ENCODE measurements at places on chromosomes 2 and 18.

DNA sequence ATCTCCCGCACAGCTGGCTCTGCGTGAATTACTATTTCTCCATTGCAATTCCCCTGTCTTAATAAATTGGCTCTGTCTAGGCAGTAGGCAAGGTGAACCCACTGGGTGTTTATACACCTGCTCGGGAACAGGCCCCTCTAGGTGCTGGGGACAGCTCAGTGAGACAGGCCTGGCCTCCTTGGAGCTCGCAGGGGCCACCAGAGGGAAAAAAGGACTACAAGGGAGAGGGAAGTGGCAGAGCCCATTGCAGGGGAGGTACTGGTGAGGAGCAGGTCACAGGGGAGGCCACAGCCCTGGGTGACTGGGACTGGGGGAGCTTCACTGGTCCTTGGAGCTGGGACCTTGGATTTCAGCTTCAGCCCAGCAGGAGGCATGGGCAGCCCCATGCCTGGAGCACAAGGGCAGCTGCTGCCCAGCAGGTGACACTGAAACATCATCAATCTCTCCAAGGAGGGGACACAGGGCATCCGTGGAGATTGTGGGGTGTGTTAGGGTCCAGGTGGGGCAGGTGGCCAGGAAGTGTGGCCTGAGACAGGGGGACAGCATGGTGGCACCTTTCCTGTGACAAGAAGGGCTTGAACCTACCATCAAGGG lies 31.2 kb downstream of the NGEF start:
- peak; percentile 27 for DNase-seq

- no peak for DNase-seq
Observed at GRCh38 chr2:203432811-203433210, 102.3 kb downstream of the RAPH1 start.

DNA sequence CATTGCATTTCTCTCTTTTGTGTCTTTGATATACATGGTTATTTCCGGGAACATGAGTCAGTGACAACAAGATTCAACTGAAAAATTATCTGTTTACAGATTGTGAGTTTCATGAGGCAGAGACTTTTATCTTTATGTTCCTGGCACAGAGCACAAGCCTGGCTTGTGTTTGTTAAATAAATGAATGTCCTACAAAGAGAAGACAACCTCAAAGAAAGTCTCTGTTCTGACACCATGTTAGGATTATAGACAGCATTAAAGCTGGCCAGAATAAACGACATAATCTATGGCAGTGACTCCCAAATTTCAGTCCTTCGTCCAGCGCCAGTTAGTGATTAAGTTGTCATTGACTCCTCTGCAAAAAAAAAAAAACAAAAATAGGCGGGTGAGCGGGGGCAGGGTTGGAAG lies 97.4 kb upstream of the DNAJC10 start:
- DNase-seq = peak; percentile 22

DNA sequence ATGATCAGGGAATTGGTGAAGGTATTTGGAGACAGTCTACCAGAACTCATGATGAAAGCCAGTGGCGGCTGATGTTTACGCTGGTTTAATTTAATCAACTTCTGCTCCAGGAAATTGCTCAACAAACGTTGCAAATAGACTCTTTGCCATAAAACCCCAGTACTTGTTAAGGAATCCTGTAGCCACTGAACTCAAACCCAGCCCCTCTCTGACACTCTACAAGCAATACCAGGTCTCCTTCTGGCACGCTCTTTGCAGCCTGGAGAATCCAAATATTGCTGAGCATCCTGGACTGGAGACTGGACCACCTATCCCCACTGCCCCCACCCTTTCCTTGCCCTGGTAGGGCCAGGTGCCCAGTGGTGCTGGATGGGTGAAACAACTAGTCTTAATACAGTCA lies 308.2 kb downstream of the FBXO15 start:
- no peak for DNase-seq

GRCh38 chr2:136383167-136383566 lies 265.2 kb upstream of the CXCR4 start:
- no peak for DNase-seq

DNA sequence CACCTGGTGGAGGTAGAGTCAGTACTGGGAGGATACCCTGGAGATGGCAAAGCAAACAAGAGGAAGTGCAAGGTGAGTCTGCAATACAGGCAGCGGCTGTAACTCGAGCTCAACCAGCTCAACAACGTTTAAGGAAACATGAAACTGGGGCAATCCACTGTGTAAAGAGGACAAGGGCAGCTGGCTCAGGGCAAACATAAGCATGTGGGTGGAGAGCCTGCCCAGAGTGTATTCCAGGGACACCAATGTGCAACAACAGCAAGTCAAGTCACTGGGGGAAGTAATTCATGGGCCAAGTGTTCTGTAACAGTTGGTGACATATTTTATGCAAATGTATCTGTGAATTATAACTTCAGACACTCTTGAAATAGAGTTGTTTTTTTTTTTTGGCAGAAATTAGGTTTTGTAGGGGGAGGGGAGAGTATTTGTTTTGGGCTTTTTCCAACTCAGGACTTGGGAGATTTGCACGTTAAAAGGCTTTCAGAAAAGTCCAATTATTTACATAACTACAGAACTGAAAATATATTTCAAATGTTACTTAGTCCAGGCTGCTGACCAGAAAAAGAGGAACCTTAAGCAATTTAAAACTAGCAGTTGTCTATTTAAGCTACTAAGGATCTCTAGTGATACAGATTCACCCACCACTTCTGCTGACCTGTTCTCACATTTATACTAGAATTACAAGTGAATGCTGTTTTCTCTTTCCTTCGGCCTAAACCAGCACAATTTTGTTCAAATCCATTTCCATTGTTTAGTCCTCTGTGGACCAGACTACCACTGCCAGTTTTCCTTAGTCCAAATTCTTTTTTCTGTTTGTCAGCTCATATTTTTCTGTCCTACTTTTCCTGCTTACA lies 18.6 kb downstream of the NRXN1 start:
- DNase-seq = peak; percentile 82

DNA sequence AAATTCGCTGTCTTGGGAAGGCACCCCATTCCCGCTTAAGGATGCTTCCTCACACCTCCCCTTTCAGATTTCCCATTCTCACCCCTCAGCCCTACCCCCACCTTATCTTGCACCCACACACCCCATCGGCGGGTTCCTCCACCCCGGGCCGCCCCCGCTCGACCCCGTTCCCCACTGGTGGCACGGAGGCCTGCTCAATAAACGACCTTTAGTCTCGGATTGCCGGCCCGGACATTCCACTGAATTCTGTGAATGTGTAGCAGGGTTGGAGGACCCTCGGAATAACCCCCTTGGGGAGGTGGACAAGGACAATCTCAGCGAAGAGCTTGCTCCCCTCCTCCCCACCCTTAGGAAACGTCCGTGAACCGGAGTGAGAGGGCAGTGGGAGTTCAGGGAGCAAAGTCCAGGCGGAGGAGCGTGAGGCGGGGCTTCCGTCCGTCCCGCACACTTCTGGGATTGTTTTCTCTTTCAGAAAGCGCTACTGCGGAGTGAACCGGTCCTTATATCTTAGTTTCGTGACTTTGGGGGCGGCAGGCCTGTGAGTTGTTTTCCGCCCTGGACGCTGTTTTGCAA lies 2.8 kb upstream of the LBX2 start:
- no peak for DNase-seq
